HS-5 (cell line): ENCODE measurements at places on chromosomes 3 and 15.
A peak's percentile ranks its signal among the peaks of the same experiment; 100 is the strongest.

DNA sequence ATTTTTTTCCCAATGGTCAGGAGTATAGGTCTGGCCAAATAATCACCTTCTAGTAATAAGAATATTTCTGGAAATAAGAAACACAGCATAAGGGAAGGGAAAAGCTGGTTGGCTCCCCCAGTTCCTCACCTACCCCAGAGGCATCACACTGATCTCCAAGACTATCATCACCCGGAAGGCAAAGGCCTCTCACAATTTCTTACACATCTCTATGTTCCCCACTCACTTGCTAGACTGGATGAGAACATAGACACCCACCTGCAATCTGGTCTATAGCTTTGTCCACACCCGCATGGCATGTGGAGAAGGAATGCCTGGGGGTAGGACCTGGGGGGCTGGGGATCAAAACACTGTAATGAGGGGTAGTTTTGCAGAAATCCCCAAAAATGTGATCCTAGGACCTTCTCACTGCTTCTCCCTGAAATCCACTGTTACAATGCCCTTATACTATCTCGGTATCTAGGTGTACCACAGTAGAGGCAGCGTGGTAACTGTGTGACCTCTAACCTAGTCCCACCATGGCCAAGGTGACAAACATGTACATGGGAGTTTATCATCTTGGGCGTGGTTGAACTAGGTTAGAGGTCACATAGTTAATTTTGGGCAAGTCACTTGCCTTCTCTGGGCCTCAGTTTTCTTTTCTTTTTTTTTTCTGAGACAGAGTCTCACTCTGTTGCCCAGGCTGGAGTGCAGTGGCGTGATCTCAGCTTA is 29.5 kb upstream of the NRROS start:
- no peak for DNase-seq

- no peak for DNase-seq
Measured at GRCh38 chr3:100725935-100726513, 16.7 kb downstream of the TFG start.

GRCh38 chr3:81339040-81339845 is 422.2 kb downstream of the GBE1 start:
- DNase-seq = peak; percentile 15

DNA sequence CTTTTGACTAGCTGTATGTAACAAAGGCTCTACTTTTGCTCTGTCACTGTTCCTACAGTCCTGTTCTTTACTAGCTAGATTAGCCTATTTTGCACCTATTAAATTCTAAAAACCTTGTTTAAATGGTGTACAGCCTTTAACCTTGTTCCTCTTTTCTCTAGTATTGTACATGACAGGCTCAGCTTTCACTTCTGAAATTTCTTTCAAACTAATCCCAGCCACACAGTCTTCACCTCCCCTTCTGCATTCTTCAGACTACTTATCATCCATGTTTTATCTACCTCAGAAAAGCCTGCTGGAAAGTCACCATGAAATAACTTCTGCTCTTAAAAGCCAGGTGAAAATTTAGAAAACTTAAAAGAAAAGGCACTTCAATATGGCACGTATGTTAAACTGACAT is 122.4 kb downstream of the NECTIN3 start:
- no peak for DNase-seq

GRCh38 chr15:40762919-40763800 is 708 bp upstream of the GCHFR start:
- DNase-seq = no peak

DNA sequence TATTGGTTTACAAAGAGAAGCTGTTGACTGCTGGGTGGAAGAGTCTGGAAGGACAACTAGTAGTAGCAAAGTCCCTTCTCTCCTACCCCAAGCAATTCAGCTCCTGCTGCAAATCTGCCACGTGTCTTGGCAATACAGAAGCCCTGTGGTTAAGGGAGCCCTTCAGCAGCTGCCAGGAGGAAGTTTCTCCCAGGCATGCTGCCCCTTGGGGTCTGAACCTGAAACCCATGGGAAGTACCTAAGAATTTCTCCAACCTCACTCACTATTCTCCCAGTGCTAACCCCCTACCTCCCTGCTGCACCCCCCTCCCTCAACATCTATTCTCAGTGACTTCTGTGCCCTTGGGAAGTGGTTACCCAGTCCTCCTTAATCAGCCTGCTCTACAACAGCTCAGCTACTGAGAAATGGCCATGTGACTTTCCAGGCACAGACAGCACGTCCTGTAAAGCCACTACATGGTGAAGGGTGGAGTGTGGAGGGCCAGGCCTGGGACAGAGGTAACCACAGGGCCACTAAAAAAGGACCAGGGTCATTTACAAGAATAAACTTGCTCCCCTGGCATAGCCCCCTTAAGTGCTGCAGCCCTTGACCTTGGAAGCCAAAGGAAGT is 316.6 kb downstream of the NTRK3 start:
- DNase-seq = no peak
